ENCODE measurements at places on chromosomes 16 and 17.

GRCh38 chr17:45430738-45431530 lies 1.7 kb downstream of the ARHGAP27 start:
- DNase-seq, result peak; percentile 89

- DNase-seq, result no peak
Observed at GRCh38 chr16:50360779-50361178, 8.0 kb downstream of the BRD7 start.

DNA sequence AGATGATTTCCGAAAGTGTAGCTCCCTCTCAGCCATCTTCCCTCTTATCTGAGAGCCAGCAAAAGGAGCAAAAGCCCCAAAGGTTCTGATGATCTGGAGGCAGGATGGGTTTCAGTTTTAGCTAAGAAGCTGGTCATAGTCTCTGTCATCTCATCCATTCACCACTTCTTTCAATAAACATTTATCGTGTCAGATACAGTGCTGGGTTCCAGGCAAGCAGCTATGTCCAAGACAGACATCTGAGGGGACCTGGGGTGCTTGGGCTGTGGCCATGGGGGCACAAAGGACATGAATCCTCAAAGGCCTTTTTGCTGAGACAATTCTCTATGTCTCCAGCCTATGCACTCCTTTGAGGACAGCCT lies 1.0 kb upstream of the ETV4 start:
- no peak for DNase-seq

DNA sequence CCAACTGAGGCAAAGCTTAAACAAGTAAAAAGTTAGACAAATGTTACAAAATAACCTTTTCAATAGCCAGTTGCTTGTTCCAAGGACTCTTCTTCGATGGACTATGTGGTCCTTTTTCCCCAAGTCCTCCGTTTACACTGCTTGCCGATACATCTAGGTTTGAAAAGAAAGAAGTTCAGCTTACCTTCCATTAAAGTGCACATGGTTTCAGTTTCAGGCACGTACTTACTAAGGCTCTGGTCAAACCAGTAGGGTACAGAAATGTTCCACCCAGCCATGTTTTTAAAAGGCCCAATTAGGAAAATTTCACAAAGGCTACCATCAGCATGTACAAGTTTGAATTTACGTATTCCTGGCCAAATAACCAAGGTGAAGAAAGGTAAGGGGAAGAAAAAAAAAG lies 2.1 kb downstream of the SRSF2 start:
- DNase-seq, result no peak

DNA sequence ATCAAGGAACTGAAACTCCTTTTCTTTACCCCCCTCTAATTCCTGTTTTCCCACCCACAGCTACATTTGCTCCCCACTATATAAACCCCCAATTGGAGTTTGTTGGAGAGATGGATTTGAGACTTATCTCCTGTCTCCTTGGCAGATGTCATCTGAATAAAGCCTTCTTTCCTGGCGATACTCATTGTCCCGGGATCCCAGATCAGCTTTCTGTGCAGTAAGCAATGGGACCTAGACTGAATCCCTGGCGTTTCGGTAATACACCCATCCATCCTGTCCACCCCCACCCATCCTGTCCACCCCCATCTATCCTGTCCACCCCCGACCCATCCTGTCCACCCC lies 22.2 kb downstream of the QPRT start:
- no peak for DNase-seq

- no peak for DNase-seq
Observed at GRCh38 chr16:46629331-46630219, 8.4 kb upstream of the SHCBP1 start.

DNA sequence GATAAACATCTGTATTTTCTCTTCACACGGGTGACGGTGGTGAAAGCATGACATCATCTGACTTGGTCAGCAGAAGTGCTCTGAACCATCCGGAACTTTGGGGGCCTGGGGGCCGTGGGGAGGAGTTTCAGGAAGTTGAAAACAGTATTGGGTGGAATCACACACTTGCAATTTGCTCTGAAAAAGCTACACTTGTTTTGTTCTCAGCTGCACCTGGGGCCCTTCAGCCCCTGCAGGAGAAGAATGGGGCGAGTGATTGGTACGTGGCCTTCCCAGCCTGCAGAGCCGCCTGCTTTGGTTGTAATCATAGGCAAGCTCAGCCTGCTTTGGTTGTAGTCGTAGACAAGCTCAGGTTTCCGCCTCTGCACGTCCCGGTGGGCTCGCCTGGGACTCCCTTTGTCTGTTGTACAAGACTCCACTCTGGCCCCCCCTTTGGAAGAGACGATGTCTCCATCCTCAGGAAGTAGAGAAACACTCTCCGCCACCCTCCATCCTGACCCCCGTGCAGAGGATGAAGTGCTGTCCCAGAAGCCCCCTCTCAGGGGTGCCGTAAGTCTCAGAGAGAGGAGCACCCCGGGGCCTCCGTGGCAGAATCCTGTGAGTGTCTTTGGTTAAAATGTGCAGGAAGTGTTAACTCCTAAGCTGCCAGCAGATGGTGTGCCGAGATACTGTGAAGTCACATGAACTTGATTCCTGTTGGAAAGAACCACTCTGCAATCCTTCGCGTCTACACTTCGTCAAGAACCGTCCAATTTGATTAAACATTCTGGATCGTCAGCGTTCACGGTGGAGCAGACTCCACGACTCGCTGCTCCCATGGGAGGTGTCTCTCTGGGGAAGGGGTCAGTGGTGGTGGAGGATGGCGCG lies 5.4 kb downstream of the BANP start:
- DNase-seq, result peak; percentile 88

DNA sequence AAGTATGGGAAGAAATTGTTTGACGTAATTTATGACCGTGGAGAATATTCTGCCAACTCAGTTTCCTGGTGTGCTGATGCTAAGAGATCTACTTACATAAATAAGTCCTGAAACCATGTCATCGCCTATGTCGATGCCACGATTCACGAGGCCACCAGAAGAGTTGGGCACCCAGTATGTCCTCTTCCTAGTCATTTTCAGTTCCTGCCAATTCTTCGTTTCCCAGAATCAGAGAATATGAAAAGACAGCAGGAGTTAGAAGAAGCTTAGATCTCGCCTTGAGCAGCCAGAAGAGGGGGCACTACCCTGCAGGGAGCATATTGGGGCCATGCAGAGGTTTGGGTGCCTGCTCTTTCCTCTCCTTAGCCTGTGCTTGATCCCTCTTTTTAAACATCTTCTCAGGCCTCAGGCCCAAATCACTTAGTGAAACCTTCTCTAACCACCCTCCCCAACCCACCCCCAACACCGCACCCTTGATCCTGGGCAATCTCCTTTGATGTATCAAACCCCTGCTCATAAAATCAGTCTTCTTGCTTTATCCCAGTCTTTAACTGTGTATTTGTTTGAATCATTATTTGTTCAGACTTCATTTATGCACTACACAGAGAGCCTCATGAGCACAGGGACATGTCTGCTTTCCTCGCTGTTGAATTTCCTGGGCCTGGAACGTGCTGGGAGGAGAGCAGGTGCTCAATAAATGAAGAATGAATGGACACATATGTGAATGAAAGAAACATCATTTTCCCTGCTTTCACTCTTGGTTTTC lies 12.2 kb upstream of the LONP2 start:
- DNase-seq, result no peak

- no peak for DNase-seq
Observed at GRCh38 chr17:44071772-44072171, 1.2 kb downstream of the G6PC3 start.

- peak; percentile 86 for DNase-seq
Observed at GRCh38 chr17:8740486-8740885, 4.2 kb downstream of the CCDC42 start.

DNA sequence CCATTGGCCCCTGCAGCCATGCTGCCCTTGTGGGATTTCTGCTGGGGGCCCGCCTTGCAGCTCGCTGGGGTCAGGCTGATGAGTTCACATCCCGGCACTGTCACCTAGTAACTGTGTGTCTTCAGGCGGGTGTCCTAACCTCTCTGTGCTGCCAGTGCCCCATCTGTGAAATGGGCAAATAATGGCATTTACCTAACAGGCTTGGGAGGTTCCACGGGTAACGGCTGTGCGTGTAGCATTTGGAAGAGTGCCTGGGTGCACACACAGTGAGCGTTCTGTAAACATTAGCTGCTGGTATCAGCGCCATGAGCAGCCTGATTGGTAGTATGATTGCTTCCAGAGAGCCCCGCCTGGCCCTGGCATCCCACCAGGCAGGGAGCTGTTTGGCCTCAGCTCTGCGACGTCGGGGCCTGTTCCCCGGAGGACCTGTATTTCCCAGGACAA lies 167.3 kb upstream of the GSE1 start:
- no peak for DNase-seq

GRCh38 chr16:80671281-80671849 lies 130.6 kb downstream of the DYNLRB2 start:
- no peak for DNase-seq

GRCh38 chr16:69179328-69180010 lies 7.5 kb upstream of the SNTB2 start:
- no peak for DNase-seq

DNA sequence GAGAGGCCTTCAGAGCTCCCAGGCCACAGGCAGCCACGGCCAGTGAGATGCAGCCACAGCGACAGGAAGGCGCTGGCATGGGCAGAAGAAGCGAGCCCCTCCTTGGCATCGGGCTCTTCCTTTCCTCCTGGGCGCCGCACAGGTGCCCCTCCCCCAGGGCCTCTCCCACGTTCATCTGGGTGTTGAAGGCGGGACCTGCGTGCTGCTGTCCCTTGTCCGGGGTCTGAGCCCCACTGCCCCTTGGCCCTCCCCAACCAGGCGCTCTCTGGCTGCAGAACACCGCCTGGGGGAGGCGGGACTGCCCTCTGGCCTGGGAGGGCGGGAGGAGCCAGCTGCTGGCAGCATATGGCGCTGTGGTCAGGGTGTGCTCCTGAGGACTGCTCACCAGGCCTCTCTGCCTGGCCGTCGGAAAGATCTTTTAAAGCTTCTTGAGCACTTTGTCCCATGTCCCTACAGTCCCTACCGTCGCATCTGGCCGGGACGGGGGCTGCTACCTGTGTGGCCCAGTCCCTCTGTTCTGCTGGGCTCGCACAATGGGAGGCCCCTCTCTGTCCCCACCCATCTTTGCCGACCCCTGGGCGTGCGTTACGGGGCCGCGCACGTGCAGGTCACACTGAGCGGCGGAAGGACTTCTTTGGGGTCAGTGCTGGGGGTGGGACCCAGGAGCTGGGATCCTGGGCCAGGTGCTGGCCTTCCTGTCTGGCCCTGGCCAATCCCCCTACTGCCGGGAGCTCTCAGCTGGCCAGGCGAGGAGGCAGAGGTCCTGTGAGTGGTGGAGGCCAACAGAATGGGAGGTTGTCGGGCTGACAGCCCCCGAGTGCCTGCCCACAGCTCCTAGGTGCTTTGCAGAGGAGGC lies 1.7 kb downstream of the SLC25A10 start:
- DNase-seq, result peak; percentile 76

- peak; percentile 55 for DNase-seq
Observed at GRCh38 chr17:3035256-3035967, 28.0 kb downstream of the OR1D5 start.

GRCh38 chr17:65514082-65514481 lies 47.4 kb downstream of the AXIN2 start:
- peak; percentile 8 for DNase-seq

DNA sequence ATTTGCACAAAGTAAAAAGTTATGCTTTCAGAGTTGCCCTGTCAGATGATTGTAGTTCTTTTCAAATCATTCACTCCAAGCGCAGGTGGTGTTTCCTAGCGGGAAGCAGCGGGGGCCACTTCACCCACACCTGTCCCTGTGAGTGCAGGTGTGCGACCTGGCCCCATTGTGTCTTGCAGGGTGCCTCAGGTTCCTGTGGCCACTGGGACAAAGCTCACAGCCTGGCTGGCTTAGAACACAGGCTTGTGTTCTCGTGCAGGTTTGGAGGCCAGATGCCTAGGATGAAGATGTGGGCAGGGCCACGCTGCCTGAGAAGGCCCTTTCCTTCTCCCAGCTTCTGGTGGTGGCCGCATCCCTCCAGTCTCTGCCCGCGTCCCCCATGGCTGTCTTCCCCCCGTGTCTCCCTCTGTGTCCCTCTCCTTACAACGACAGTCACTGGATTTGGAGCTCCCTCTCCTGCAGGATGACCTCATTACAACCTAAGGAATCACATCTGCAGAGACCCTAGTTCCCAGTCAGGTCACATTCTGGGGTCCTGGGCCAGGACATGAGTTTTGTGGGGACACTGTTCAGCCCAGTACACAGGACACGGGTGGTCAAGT lies 90.5 kb downstream of the NPIPB11 start:
- DNase-seq, result no peak

- DNase-seq, result no peak
Observed at GRCh38 chr17:41211845-41212466, 14.5 kb upstream of the KRTAP9-2 start.

- DNase-seq, result peak; percentile 83
Observed at GRCh38 chr16:84286578-84287240, 8.0 kb upstream of the WFDC1 start.

- DNase-seq, result no peak
Observed at GRCh38 chr16:76946879-76947278, 244.1 kb upstream of the MON1B start.

DNA sequence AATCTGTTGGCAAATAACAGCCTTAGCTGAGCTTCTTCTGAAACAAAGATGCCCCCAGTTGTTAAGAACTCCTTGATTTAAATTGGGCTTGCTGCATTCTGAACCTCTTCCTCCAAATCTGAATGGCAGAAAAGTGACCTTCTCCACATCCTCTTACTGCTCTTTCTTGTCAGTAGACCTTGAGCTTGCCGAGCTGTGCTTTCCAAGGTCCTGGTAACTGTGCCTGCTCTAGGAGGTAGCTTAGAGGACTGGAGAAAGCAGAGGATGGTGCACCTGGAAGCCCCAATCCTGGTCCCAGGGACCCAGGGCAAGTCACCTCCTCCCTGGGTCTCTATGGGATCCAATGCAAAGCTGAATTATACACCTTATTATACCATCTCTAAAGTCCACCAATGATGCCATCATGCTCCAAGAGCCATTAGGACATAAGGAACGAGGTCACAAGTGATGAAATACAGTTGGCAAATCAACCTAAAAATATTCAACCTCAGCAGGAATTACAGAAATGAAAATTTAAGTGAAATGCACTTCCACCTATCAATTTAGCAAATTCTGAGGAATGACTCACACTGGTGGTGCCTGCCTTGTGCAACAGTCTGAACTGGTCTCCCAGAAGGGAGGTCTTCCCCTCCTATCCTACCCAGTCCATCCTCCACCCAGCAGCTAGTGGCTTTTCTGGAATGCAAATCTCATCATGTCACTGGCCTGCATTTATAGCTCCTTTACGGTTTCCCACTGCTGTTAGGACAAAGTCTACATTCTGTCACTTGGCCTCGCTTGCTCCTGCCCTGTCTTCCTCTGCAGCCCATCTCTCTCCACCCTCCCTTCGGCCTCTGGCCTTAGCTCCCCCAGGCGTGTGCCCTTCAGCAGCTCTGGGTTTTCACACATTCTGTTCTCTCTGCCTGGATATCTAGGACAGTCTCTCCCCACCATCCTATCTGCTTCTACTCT lies 36.6 kb downstream of the TOM1L2 start:
- DNase-seq, result no peak

GRCh38 chr17:7551396-7551795 lies 2.5 kb downstream of the TNFSF12 start:
- DNase-seq, result no peak
